ENCODE measurements at places on chromosomes 13 and 19. TPM values are rescaled to one million over a fixed set of nuclear protein-coding genes. Genes with fewer than 3 reads are reported as not detected.

The ATP8B3 gene
- total RNA-seq = 1.7 TPM

The ZNF525 gene
- 14.1 TPM for total RNA-seq

The FBXO17 gene
- total RNA-seq = 8.7 TPM

The PCDH20 gene
- not detected for total RNA-seq

The FOSB gene
- total RNA-seq = 0.56 TPM

DNA sequence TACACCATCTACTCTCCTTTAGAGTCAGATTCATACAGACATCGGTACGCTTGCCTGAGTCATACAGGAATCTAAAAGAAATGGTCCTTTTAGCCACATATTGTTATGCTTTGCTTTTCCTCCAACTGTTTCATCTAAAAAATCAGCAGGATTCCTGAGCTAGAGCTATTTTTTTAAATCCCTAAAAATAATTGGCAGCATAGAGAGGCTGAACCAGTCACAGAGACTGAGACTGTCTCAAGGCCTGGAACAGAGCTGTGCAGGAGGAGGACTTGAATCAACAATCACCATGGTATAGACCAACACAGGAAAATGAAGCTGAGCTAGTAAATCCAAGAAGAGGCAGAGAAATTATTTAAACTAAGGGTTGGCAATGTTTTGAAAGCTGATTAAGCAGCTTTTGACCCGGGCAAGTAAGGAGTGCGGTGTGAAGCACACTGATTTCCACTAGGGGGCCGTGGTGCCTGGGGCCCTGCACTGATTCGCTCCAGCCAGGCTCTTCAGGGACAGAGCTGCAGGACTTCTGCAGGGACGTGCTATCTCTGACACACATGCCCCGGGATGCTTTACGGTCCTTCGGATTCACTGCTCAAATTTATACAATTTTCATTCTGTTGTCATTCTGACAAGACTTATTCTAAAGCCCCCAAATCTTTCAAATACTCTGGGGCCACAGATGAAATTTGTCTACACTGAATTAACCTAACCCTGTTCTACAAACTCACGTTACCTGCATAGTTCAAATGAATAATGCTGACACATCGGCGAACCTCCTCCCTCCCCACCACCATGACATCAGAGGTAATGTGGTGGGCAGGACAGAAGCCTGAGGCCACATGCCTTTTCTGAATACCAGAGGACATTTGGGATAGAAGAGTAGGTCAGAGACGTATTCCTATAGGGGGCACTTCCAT lies 87.6 kb upstream of the SLC15A1 start:
- no peaks in the 10 kb centered on the region for H3K36me3 ChIP-seq
- DNase-seq = no peak
- no peak overlapping the region for H3K27ac ChIP-seq
- H3K4me1 ChIP-seq = no peaks in the 10 kb centered on the region

DNA sequence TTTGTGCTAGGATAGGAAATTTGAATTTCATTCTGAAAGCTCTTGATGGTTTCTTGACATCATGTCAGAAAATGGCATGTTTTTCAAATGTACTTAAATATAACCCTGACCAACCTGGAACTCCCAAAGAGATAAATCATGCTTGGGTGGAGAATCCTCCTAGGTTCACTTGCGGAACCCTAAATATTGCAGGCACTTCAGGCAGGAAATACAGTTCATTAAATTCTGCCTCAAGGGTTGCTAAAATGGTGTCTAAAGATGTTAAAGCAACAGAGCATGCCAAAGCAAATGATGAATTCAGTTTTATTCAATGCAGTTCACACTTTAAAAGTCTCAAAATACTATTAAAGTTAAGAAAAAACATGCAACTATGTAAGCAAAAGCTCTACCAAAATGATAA lies 415.9 kb downstream of the SLITRK6 start:
- DNase-seq = no peak
- no peaks in the 10 kb centered on the region for H3K4me1 ChIP-seq
- no peak overlapping the region for H3K4me3 ChIP-seq

- H3K36me3 ChIP-seq = no peaks in the 10 kb centered on the region
- H3K27me3 ChIP-seq = peaks cover 9% of the 10 kb centered on the region
- H3K4me1 ChIP-seq = no peaks in the 10 kb centered on the region
- DNase-seq = no peak
Observed at GRCh38 chr13:24148414-24149235, 11.9 kb upstream of the SPATA13 start.

- H3K4me3 ChIP-seq = peak overlapping the region; percentile 49
- peak overlapping the region; percentile 62 for H3K27ac ChIP-seq
- no peaks in the 10 kb centered on the region for H3K36me3 ChIP-seq
- DNase-seq = peak; percentile 38
- H3K27me3 ChIP-seq = no peaks in the 10 kb centered on the region
Observed at GRCh38 chr19:2394054-2394441, 33.3 kb downstream of the TIMM13 start.

DNA sequence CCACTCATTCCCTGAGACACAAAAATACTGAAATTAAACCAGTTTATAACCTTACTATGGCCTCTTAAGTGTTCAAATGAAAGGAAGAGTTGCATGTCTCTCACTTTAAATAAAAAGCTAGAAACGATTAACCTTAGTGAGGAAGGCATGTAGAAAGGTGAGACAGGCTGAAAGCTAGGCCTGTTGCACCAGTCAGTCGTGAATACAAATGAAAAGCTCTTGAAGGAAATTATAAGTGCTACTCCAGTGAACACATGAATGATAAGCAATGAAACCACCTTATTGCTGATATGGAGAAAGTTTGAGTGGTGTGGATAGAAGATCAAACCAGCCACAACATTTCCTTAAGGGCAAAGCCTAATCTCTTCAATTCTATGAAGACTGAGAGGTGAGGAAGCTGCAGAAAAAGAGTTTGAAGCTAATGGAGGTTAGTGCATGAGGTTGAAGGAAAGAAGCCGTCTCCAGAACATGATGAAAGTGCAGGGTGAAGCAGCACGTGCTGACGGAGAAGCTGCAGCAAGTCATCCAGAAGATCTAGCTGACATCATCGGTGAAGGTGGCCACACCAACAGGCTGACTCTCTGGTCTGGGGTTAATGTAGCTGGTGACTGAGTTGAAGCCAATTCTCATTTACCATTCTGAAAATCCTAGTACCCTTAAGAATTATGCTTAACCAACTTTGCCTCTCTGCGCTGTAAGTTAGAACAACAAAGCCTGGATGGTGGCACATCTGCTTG lies 94.5 kb upstream of the TEX29 start:
- no peaks in the 10 kb centered on the region for H3K27me3 ChIP-seq
- peaks cover 8% of the 10 kb centered on the region for H3K36me3 ChIP-seq
- DNase-seq = no peak
- H3K4me3 ChIP-seq = no peak overlapping the region
- no peak overlapping the region for H3K27ac ChIP-seq

GRCh38 chr13:37390735-37391134 lies 207.8 kb downstream of the POSTN start:
- no peak overlapping the region for H3K4me3 ChIP-seq
- H3K36me3 ChIP-seq = no peaks in the 10 kb centered on the region
- no peak overlapping the region for H3K27ac ChIP-seq
- DNase-seq = no peak

GRCh38 chr13:45812695-45813372 lies 38.7 kb downstream of the SIAH3 start:
- H3K27me3 ChIP-seq = no peaks in the 10 kb centered on the region
- no peak overlapping the region for H3K27ac ChIP-seq
- H3K4me1 ChIP-seq = no peaks in the 10 kb centered on the region
